ENCODE measurements at places on chromosomes 13 and 19.

GRCh38 chr19:13872339-13872694 is 4.6 kb upstream of the NANOS3 start:
- no peak overlapping the region for H3K4me3 ChIP-seq
- no peaks in the 10 kb centered on the region for H3K4me1 ChIP-seq
- no peaks in the 10 kb centered on the region for H3K36me3 ChIP-seq
- no peak overlapping the region for H3K27ac ChIP-seq
- DNase-seq: no peak
- H3K27me3 ChIP-seq: no peaks in the 10 kb centered on the region

GRCh38 chr19:33947265-33947964 is 150.7 kb downstream of the KCTD15 start:
- no peak overlapping the region for H3K27ac ChIP-seq
- no peak for DNase-seq
- H3K4me1 ChIP-seq: no peaks in the 10 kb centered on the region
- peaks cover 12% of the 10 kb centered on the region for H3K27me3 ChIP-seq

- no peaks in the 10 kb centered on the region for H3K4me1 ChIP-seq
- no peaks in the 10 kb centered on the region for H3K36me3 ChIP-seq
- H3K4me3 ChIP-seq: no peak overlapping the region
- no peak for DNase-seq
- H3K27me3 ChIP-seq: no peaks in the 10 kb centered on the region
Measured at GRCh38 chr13:34634448-34634847, 307.6 kb upstream of the NBEA start.

DNA sequence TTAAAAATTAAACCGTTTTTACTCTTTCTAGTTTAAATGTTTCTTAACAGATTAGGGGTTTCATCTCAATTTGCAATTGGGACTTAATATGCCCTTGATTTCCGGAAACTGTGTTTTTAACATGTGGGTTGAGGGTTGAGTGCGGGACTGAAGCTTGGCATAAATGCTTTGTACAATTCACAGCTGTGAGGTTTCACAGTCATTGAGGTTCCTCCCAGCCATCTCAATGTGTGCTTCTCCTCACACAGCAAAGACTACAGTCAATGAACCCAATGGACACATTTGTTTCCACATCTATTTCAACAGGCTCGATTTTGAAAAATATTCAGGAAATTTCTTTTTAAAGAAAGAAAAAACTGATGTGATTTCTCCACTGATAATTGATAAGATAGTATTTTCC is 328.6 kb downstream of the TBC1D4 start:
- no peaks in the 10 kb centered on the region for H3K27me3 ChIP-seq
- no peaks in the 10 kb centered on the region for H3K36me3 ChIP-seq
- H3K27ac ChIP-seq: no peak overlapping the region
- H3K4me1 ChIP-seq: no peaks in the 10 kb centered on the region

- no peak overlapping the region for H3K4me3 ChIP-seq
- H3K36me3 ChIP-seq: no peaks in the 10 kb centered on the region
- H3K27ac ChIP-seq: no peak overlapping the region
- peaks cover 7% of the 10 kb centered on the region for H3K4me1 ChIP-seq
Measured at GRCh38 chr13:42760951-42761350, 20.4 kb upstream of the FAM216B start.

DNA sequence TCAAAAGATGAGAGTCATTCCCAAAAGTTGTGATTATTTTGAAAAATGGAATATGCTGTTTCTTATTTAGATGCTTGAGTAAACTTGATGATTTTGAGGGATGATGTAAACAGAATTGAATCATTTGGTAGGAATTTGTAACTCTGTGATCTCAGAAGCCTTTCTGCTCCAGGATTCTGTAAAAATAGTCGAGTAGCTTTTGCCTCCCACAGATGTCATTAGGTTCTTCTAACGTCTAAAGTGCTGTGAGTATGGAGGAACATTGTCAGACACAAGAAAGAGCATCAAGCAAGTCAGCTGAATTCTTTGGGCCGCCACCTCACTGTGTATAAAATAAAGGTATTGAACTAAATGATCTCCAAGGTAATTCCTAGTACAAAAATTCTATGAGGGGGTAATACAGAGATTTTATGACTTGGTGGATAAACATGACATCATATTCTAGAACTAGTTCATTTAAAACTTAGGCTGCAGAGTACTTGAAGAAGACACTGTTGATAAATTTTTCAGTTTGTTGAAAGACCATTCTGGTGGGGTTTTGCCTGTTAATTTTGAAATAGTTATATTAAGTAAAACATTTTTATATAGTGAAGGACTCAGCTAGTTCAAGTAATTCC is 1.4 kb upstream of the GPR183 start:
- peaks cover 33% of the 10 kb centered on the region for H3K4me1 ChIP-seq
- no peak for DNase-seq
- no peaks in the 10 kb centered on the region for H3K36me3 ChIP-seq
- peak overlapping the region; percentile 36 for H3K27ac ChIP-seq
- no peaks in the 10 kb centered on the region for H3K27me3 ChIP-seq

- DNase-seq: no peak
- H3K27me3 ChIP-seq: no peaks in the 10 kb centered on the region
- peaks cover 5% of the 10 kb centered on the region for H3K4me1 ChIP-seq
- H3K36me3 ChIP-seq: no peaks in the 10 kb centered on the region
- no peak overlapping the region for H3K27ac ChIP-seq
Measured at GRCh38 chr19:9636018-9636417, 15.0 kb upstream of the ZNF561 start.

DNA sequence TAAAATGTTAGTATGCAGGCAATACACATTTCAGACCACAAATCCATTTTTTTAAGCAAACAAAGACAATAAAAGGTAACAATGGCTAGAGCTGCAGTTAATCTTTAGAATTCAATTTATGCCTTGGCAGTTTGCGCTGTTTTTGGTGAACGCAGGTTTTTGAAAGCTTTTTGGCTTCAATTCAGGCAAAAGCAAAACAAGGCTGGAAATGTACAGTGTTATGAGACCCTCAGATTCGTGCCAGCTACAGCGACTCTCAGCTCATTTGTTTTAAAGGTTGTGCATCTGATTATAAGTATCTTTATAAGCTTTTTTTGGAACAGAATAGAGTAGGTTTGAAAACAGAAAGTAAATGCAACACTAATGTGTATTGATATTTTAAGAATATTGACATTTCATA is 63.6 kb upstream of the SOX1 start:
- H3K4me3 ChIP-seq: no peak overlapping the region
- no peak overlapping the region for H3K27ac ChIP-seq
- H3K27me3 ChIP-seq: peaks cover 45% of the 10 kb centered on the region
- H3K36me3 ChIP-seq: no peaks in the 10 kb centered on the region

DNA sequence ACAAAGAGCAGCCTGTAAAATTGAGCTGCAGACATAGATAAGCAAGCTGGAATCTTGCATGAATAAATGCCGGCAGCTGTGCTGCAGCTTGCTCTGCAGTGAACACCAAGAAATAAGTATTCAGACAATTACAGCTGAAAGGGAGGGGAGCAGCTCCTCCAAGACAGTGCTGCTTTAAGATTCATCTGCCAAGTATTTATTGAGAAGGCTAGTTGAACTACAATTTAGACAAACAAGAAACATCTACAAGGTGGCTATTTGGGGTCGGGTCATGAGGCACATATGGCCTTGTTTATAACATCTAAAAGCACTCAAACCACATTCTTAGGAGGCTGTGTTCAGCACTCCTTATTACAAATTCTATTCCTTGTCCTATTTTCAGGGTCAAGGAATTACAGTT is 34.9 kb downstream of the ZNF726 start:
- H3K36me3 ChIP-seq: peaks cover 20% of the 10 kb centered on the region
- H3K27ac ChIP-seq: no peak overlapping the region
- no peaks in the 10 kb centered on the region for H3K4me1 ChIP-seq
- H3K27me3 ChIP-seq: no peaks in the 10 kb centered on the region
- no peak overlapping the region for H3K4me3 ChIP-seq
- no peak for DNase-seq

DNA sequence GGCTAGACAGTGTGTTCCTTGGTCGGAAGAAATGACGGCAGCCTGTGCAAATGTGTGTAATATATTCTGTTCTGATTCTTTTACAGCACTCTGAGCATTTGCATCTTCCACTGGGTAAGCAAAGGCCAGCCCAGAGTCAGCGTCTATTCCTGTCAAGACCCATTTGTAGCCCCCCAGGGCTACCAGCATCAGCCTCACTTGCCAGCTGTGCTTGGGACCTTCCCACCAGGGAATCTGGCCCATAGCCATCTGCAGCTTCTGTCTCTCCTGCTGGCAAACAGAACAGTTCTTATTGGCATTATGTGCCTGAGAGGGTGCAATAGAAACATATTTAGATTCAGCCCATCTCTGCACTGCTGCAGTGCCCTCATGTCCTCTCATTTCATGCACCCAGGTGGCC is 6.0 kb upstream of the IGLON5 start:
- H3K4me1 ChIP-seq: no peaks in the 10 kb centered on the region
- H3K4me3 ChIP-seq: no peak overlapping the region
- DNase-seq: no peak
- H3K27me3 ChIP-seq: peaks cover 30% of the 10 kb centered on the region
- no peaks in the 10 kb centered on the region for H3K36me3 ChIP-seq
- no peak overlapping the region for H3K27ac ChIP-seq

GRCh38 chr19:15038294-15038693 is 11.0 kb upstream of the CASP14 start:
- peaks cover 30% of the 10 kb centered on the region for H3K4me1 ChIP-seq
- H3K36me3 ChIP-seq: no peaks in the 10 kb centered on the region
- no peak overlapping the region for H3K27ac ChIP-seq
- H3K27me3 ChIP-seq: no peaks in the 10 kb centered on the region
- peak; percentile 93 for DNase-seq

- no peaks in the 10 kb centered on the region for H3K36me3 ChIP-seq
- no peaks in the 10 kb centered on the region for H3K4me1 ChIP-seq
- DNase-seq: no peak
- H3K27ac ChIP-seq: no peak overlapping the region
Measured at GRCh38 chr19:33227242-33227650, 1.6 kb upstream of the SLC7A10 start.

DNA sequence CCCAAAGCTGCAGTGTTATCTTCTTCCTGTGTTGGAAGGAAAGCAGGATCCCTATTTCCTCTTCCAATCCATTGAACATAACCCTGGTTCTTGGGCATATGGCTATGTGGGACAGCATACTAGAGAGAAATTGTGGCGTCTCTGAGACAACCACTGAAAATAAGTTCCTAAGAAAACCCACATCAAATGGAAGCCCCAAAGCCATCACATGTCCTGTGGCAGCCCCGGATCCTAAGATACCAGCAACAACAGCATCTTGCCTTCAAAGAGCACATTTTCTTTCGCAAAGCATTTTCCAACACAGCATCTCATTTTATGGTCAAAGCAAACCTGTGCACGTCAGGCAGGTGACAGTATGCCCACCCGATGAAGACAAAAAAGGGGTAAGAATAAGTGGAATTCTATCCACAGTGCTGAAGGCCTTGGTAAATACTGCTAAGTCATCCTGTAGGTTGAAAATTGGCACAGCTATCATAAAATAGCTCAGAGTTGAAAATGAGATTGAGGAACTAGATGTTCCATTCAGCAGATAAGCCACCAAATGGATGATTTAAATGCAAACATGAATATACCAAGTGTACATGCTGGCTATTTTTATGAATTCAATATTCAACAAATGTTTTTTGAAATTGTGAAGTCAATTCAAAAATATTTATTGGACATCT is 232.2 kb downstream of the DLEU7 start:
- H3K27ac ChIP-seq: no peak overlapping the region
- H3K4me3 ChIP-seq: no peak overlapping the region
- DNase-seq: no peak
- H3K4me1 ChIP-seq: no peaks in the 10 kb centered on the region
- H3K27me3 ChIP-seq: peaks cover 6% of the 10 kb centered on the region
- no peaks in the 10 kb centered on the region for H3K36me3 ChIP-seq

DNA sequence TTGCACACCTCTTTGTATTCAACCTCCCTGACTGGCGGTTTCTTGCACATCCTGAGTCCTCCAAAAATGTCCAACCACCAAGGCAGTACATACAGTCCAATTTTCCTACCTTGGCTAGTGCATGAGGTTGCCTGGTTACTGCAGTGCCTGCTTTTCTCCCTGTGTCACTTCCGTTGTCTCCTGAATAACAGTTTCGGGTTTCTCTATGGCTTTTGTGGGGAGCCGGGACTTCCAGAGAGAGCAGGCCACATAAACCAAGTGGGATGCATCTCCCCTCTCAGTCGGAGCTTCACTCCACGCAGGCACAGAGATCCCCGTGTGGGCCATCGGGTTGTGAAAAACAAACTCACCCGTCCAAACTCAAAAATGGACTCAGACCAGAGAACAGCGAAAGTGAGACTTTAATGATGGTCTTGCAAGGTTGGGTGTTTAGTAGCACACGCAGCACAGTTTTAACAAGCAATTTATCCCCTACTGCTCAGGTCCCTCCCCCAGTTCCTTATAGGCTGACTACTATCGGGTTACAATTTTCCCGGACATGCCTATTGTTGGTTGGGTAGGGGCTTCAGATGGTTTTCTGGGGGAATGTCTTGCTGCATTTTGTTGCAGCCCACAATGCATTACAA is 173.1 kb downstream of the POU4F1 start:
- H3K4me3 ChIP-seq: no peak overlapping the region
- no peak overlapping the region for H3K27ac ChIP-seq
- H3K36me3 ChIP-seq: no peaks in the 10 kb centered on the region
- peaks cover 23% of the 10 kb centered on the region for H3K27me3 ChIP-seq
- H3K4me1 ChIP-seq: no peaks in the 10 kb centered on the region

DNA sequence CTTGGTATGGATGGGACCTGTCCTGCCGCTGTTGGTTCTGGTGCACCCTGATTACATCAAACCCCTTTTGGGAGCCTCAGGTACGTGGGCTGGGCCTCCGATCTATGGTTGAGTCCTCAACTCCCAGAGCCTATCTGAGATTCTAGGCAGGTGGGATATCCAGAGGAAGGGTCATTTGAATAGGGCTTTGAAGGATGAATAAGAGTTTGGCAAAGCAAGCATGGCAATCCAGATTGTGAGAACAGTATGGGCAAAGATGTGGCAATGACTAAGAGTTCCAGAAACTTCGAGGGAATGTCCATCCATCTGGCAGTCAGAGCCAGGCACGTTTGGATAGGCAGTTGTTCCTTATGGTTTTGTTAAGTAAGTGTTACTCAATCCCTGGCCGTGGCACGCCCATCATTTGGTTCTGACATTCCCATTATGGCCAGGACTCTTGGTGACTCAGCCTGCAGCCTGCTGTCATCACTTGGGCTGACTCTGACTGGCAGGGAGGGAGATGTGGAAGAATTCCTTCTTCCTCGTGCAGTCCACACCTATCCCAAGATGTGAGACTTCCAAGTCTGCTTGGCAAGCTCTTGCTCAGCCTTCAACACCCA is 21.5 kb downstream of the CYP4F22 start:
- no peak overlapping the region for H3K4me3 ChIP-seq
- peaks cover 3% of the 10 kb centered on the region for H3K27me3 ChIP-seq
- no peak overlapping the region for H3K27ac ChIP-seq
- no peak for DNase-seq
- H3K36me3 ChIP-seq: no peaks in the 10 kb centered on the region
- peaks cover 6% of the 10 kb centered on the region for H3K4me1 ChIP-seq

DNA sequence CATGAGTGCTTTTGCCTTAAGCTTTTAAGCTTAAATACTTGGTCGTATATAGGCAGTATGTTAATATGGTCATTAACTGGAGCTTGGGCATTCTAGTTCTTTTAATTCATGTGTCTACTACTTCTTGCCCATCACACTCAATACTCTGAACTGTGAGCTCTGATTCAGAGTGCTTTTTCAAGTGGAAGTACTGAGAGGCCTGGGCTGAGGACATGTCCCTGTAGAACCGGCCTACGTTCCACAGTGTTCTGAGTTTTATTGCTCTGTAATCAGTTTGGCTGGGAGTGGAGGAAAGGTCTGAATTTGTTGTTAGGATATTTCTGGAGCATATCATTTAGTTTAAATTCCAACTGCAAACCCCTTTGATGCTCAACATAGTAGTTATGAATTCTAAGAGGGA is 1744.8 kb upstream of the MIR17HG start:
- no peak overlapping the region for H3K27ac ChIP-seq
- H3K27me3 ChIP-seq: no peaks in the 10 kb centered on the region
- no peaks in the 10 kb centered on the region for H3K36me3 ChIP-seq
- H3K4me1 ChIP-seq: no peaks in the 10 kb centered on the region

Measured in PC-3 (cell line).